ENCODE measurements at places on chromosomes 16 and 17. TPM values are rescaled to one million over a fixed set of nuclear protein-coding genes. Genes with fewer than 3 reads are reported as not detected.

MYH3 gene
- total RNA-seq, result 1.1 TPM

KCNJ16 gene
- not detected for total RNA-seq

HYDIN gene
- total RNA-seq, result 5.1 TPM

C1QTNF8 gene
- not detected for total RNA-seq

Measured in GM23338 (cell line).